T-helper 17 cell (primary cell): ENCODE measurements at places on chromosomes 6 and 20.

DNA sequence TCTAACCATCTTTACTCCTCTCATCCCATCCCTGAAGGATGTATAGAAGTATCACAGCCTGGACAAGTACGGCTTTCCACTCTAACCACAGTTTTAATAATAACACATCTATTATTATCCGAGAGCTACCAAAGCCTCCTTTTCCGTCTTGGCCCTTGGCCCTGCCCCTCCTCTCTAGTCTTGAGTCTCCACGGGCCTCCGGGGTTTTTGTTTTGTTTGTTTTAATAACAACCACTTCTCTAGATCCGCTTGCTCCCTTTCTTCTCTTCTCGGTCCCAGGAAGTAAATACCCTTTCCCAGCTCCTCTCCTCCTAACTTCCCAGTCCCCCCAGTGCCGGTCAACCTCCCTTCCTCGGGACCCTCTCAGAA lies 661 bp downstream of the LCA5 start:
- no peak for DNase-seq

DNA sequence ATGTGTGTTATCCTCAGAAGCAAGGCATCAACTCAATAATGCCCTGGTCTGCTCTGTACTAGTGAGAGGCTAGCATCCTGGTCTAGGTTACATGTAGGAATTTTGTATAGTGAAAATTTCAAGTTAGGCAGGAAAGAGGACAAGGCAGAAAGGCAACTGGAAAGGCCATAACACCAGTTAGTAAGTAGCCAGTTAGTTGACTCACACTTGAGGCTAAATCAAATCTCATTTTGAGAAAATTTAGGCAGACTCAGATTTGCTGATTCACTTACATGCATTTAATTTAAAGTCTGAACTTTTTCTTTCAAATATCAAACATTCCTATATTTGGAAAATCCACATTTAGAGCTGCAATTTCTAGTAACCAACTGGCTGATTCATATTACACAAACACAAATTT lies 184.5 kb upstream of the TCF21 start:
- DNase-seq = no peak

DNA sequence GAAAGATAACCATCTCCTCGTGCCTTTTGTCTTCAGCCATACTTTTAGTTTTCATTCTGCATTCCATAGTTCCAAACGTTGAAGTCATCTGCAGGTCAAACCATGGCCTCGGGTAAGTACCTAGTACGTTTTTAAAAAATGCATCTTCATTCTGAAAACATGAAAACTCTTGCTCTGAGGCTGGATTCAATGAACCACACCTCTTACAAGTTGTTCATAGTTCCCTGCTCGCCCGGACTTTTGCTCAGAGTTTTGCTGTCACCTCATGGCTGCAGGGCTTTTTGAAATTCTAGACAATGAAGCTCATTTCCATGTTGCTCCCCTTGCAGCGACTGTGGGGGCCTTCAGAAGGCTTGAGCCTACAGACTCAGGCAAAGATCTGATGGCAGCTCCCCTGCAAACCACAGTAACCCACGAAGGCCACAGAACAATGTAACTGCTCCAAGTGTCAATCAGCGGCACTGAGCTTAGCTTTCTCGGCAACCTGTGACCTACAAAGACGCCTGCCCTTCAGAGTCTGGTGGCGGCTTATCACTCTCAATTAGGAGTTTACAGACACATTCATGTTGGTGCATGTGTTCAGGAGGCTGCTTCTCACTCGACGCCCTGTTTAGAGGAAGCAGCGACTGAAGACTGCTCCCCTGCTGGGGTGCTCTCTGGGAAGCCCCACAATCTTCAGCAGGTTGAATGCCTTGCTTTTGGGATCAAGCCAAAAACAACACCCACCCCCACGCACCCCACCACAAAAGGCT lies 61.2 kb downstream of the FOXC1 start:
- DNase-seq = no peak

GRCh38 chr6:25086500-25087091 lies 150.8 kb upstream of the RIPOR2 start:
- DNase-seq = no peak

DNA sequence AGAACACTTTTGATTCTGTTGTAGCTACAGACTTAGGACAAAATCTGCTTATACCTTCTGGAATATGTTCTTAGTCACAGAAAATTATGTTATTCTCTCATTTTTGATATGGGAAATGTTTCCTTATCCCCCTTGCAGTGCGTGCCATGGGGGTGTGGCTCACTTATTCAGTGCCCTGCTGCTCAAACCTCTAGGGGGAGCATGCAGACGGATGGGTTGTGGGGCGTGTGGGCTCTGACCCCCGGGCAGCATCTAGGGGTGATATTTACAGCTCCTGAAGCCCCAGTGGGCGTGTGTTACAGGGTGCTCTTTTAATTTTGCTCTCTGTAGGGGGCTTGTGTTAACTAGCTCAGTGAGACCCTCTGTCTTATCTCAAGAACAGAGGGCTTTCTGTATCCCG lies 61.3 kb upstream of the FERMT1 start:
- DNase-seq = no peak

DNA sequence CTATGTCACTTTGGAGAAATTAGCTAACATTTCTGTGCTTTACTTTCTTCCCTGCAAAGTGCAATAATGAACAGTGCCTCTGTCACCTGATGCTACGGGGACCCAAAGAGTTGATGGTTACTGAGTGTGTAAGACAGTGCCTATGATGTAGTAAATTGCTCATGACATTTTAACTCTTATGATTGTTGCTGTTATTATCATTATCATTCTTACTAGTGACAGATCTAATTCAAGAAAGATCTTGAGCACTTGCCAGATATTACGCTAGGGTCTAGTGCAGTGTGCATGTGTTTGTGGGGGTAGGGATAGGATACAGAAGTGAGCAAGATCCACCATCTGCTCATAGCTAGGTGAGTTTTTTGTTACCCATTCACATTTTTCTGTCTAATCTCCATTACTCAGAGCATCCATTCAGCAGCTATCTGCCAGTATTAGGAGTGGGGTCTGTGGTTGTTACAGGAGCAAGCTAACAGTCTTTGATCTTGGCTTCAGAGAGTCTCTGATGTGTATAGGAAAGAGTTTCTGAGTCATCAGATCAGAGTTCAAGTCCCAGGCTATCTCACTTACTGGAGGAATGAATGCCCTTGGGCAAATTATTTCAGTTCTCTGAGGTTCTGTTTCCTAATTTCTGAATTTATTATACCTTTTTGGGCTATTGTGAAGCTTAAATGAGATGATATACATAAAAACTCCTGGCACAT lies 33.1 kb upstream of the DAAM2 start:
- no peak for DNase-seq

DNA sequence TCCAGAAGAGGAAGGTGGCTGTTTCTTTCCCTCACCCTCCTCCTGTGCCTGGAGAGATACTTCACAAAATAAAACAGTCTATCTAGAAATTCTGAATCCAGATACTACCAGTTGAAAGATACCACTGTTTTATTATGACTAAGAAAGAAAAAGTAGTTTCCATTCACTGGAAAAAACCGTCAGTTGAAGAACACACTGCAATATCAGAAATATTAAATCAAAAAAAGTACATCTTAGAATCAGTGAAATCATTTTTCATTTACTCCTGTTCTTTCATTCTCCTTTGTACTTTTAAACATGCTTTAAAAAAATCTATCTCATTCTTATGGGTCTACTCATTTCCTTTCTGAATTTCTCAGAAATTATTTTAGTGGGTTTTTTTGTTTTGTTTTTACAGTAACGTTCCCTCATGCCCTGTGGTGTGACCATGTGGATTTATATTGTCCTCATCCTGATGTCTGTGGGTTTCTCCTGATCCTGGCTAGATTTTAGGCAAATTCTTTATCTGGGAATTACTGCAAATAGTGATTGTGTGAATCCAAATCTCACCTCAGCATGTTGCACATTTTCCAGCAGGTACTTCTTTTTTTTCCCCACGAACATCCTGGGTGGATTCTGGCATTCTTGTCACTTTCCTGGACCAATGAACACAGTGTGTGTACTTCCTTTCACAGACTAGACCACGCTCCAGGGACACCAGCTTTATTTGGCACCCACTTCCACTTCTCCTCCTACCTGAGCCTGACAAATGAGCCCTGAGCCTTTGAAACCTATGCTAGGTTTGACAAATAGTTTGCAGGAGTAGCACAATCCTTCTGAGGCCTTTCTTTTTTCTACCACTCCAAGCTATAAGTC lies 114.0 kb upstream of the LAMP5 start:
- DNase-seq = no peak

DNA sequence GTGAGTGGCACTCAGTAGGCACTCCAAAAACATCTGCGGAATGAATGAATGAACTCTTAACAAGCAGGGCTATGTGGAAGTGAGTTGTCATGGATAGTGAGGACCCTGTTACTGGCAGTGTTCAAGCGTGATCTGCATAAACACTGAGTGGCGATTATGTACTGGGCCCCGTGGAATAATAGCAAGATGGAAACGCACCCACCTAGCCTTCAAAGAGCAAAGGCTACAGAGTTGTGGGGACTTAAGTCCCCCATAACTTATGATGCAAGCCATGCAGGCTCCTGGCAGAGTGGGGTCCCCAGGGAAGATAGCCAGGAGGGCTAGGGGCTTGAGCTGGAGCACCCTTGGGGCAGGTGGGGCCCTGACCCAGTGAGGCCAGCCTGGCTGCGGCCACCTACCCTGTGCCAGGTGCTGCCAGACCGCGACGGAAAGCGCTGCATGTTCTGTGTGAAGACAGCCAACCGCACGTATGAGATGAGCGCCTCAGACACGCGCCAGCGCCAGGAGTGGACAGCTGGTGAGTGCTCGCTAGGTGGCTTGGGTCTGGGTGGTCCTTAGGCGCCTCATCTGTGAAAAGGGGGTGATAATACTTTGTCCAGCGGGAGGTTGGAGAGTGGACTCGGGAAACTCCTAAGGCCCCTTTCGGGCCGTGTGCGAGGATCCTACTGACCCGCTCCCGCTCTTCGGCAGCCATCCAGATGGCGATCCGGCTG lies 20.0 kb downstream of the DEF6 start:
- DNase-seq = no peak

- no peak for DNase-seq
Observed at GRCh38 chr6:48419992-48420391, 309.0 kb upstream of the PTCHD4 start.

- DNase-seq = no peak
Observed at GRCh38 chr6:35024551-35025054, 116.5 kb downstream of the TCP11 start.

GRCh38 chr20:39069976-39070375 lies 107.8 kb downstream of the DHX35 start:
- no peak for DNase-seq

DNA sequence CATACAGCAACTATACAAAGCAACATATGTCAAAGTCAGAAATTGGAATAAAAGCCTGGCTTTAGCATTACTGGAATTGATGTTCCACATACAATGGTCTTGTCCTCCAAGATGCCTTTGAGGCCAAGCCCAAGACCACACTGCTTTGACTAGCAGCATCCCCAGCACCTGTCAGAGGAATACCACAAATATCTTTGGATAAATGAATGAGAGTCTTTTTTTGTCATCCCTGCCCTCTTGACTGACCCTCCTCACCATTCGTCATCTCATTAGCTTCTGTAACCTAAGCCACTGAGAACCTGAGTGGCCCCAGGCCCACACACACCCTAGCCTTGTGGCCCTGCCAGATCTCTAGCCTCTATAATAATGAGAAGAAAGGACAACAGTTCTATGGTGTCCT lies 48.5 kb downstream of the TNFRSF21 start:
- no peak for DNase-seq

DNA sequence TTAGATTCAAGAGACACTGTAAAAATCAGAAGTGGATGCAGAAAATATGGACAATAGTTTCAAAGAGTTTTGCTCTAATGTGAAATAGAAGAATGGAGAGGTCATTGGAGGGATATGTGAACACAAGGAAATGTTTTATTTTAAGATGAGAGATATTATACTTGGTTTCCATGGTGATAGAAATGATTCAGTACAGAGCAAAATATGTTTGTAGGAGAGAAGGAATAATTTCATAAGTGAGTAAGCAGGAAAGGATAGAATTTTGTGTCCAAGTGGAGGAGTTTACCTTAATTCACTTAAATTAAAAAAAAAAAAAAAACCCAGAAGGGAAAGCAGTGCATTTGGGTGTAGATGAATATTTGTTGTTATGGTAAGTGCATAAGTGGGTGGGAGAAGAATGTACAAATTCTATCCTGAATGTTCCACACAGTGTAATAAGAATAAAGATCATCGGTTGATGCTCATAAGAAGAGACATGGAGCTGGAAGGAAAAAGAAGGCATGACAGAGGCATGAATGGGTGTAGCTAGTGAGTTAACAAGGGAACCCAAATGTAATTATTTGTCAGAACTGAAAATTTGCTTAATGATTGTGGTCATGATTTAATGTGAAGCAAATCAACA lies 688.9 kb upstream of the GJE1 start:
- no peak for DNase-seq

DNA sequence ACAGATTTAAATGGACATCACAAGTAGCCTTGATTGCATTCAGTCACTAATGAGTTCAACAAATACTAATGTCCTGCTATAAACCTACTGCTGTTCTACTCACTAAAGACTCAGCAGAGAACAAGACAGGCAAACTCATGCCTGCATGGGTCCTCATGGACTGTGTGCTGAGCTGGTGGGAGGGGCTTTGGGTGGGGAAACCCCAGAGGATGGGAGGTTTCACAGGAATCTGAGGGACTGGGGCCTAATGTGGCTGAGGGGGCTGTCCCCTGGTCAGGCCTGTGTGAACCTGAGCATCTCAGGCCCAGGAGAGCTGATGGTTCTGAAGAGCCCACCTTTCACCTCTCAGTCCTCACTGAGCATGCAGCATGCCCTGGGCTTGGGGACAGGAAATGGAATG lies 1.4 kb downstream of the CST8 start:
- no peak for DNase-seq

- DNase-seq = no peak
Observed at GRCh38 chr6:42429042-42429585, 22.6 kb downstream of the TRERF1 start.

DNA sequence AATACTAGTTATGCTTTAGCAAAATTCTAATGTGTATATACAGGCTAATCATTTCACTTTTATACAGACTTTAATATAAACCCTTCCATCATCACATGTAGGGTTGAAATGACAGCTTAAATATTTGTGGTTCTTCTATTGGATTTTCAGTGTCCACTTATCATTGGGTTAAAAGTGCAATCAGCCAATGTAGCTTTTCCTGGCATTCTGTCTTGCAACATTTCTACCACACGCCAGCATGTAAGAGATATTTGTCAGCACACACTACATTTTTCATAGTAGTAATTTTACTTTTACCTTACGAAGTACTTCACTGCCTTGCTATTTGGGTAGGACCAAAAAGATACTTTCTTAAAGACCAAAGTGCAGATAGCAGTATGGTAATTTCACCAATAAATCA lies 252.0 kb downstream of the TBX18 start:
- DNase-seq = no peak

DNA sequence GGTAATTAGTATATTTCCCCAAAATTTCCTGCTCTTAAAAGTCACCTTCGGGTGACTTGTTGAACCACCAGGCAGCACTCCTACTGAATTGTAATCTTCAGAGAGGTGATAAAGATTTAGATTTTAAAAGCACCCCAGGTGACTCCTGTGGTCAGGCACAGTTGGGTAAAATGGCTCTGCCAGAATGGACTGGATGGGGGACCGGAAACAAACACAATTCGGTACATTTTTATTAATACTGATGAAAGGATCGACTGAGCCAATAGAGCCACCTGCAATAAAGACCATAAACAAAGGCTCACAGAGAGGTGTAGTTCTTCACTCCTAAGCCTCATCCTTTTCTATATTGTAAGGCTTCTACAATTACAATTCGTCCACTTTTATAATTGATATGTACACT lies 19.6 kb upstream of the FAM83C start:
- no peak for DNase-seq
